ENCODE measurements at places on chromosomes 2 and 18. TPM values are rescaled to one million over a fixed set of nuclear protein-coding genes. Genes with fewer than 3 reads are reported as not detected.

- DNase-seq = no peak
Observed at GRCh38 chr2:188449561-188449960, 157.9 kb downstream of the GULP1 start.

DNA sequence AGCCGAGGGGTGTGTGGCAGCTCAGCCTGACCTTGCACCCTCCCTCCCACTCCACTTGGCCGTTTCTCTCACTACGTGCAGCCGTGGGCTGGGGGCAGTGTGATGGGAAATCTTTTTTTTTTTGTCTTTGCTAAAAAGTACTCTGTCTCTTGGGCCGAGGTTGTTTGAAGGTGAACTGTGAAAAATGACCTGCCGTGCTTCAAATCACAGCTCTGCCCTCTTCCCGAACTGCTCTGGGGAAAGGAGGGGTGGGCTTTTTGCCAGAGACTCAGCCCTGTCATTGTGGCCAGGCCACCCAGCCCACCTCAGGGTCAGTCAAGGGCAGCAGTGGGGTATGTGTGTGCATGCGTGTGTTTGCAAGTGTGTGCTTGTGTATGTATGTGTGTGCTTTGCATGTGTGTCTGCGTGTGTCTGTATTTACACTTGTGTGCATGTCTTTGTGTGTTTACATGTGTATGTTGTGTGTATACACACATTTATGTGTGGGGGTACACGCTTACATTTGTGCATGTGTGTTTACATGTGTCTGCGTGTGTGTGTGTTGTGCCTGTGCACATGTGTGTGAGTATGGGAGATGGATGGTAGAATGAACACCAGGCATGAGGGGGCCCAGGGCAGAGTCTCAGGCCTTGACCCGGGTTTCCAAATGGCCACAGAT, 61.3 kb upstream of the HAAO start:
- DNase-seq = peak; percentile 52

GRCh38 chr2:9656270-9656766, 25.5 kb upstream of the YWHAQ start:
- no peak for DNase-seq

GRCh38 chr2:56107502-56108220, 76.1 kb upstream of the CCDC85A start:
- no peak for DNase-seq

DNA sequence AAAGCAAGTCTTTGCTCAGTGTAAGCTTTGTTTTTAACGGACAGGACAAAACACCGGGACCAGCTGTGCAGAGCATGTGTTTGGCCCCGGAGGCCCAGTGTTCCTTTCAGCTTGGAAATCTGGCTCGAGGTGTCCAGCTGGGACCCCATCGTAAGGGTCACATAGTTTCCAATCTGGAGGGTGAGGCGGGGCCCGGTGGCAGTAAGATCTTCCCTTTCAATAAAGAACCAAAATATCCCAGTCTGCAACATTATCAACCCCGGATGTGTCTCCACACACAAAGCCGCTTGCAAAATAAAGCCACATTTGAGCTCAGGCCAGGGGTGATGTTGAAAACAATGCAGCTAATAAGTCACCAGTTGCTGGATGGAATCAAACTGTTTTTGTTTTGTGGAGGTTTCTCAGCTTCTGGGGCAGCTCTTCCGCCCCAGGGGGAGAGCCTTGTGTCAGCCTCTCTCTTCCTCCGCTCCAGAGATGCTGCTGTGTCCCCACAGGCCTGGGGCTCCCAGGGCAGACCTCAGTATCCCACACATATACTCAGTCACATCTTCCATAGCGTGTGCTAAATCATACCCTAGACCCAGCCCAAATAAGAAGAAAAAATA, 138.6 kb upstream of the GLI2 start:
- DNase-seq = peak; percentile 62

Gene MTCL1
- total RNA-seq = 4.5 TPM

Gene LTBP1
- 50.8 TPM for total RNA-seq

Gene SOX11
- 0.03 TPM for total RNA-seq

Gene RAB6C
- not detected for total RNA-seq
